H9 (cell line): ENCODE measurements at places on chromosomes 7 and 10. TPM values are rescaled to one million over a fixed set of nuclear protein-coding genes. Genes with fewer than 3 reads are reported as not detected.

The PCGF6 gene
- total RNA-seq, result 23.5 and 24.4 TPM in 2 replicates

DNA sequence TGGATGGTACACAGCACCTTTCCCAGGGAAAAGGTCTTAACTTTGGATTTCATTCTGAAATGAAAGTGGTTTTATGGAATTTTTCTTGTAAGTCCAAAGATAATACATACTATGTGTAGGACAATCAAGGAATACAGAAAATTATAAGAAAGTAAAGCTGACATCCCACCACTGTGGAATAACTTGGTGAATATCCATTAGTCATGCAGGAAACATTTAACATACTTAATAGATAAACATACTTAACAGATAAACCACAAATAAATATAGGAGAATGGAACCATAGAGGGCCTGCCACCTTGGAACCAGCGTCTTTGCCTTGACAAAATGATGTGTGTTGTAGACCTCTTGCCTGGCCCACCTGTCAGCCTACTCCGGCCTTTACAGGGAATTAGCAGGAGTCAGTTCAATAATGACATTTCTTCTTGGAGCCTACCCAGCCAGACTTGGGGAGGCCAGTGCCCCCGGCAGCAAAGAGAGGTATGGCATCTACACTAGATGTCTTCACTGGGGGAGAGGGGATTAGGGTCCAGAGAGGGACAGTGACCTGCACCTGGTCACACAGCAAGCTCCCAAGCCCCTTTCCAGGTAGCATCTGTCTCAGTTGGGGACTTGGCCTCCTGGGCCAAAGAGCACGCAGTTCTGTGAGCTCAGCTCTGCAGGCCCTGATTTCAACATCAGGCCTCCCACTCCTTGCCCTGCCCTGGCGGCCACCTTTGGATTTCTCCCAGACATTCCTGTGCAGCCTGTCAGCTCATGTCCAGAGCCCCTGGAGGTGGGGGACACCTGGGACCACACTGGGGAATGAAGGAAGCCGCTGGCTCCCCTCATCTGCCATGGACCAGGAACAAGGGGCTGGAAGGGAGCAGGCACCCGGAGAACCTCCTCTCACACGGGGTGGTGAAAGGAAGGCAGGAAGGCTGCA, 112.6 kb upstream of the PPIF start:
- no peak for DNase-seq

DNA sequence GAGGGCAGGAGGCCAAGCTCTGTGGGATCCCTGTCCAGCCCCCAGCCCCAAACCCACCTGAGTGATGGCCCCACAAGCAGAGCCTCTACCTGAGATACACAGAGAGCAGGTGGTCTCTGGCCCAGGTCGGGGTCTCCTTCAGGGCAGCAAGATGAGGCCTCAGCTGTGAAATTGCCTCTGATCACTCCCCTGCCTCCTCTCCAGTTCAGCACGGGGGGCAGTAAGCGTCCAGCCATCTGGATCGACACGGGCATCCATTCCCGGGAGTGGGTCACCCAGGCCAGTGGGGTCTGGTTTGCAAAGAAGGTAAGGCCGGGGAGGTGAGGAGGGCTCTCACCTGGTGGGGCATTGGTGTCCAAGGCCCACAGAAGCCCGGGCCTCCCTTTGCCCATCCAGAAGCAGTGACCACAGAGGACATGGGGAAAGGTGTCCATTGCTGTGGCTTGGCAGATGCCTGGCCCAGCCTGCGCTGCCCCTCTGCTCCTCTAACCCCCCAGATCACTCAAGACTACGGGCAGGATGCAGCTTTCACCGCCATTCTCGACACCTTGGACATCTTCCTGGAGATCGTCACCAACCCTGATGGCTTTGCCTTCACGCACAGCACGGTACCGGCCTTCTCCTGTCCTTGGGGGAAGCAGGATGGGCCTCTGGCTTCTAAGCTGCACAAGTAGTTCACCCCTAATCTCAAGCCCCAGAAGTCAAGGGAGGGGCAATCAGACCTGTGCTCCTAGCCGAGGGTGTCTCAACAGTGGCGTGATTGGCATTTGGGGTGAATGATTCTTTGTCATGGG, 3.1 kb downstream of the CPA1 start:
- DNase-seq, result no peak

DNA sequence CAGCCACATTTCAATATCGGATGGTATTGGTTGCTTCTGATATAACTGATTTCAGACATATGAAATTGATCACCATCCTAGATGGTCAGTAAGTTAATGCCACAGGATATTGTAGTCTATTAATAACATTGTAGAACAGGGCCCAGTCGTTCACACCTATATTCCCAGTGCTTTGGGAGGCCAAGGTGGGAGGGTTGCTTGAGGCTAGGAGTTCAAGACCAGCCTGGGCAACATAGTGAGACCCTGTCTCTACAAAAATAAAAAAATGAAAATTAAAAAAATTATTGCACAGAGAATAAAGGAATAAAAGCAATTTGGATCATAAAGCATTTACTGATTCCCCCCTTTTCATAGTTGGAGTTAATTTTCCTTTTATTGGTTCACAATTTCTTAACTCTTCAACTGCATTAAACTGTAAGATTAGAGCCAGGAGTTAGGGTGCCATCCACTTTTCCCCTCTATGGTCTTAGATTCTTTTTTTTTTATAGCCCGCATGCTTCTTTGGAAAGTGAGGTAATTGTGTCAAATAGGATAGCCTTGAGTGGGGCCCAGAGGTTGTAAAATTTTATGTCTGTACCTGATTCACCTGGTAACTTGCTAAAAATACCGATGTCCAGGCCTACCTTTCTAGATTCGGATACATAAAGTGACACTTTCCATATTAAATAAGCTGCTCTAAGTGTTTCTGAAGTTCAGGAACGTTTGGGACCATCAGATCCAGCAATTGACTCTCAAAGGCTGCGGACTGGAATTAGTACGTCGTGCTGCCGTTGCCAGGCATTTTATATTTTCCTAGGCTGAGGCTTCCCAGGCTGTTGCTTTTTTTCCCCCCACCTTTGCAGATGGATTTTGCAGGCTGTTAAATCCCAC, 24.7 kb downstream of the ADK start:
- no peak for DNase-seq

The MBLAC1 gene
- total RNA-seq, result 1.6 and 1.9 TPM in 2 replicates

The SPDYE3 gene
- not detected in 2 replicates for total RNA-seq

DNA sequence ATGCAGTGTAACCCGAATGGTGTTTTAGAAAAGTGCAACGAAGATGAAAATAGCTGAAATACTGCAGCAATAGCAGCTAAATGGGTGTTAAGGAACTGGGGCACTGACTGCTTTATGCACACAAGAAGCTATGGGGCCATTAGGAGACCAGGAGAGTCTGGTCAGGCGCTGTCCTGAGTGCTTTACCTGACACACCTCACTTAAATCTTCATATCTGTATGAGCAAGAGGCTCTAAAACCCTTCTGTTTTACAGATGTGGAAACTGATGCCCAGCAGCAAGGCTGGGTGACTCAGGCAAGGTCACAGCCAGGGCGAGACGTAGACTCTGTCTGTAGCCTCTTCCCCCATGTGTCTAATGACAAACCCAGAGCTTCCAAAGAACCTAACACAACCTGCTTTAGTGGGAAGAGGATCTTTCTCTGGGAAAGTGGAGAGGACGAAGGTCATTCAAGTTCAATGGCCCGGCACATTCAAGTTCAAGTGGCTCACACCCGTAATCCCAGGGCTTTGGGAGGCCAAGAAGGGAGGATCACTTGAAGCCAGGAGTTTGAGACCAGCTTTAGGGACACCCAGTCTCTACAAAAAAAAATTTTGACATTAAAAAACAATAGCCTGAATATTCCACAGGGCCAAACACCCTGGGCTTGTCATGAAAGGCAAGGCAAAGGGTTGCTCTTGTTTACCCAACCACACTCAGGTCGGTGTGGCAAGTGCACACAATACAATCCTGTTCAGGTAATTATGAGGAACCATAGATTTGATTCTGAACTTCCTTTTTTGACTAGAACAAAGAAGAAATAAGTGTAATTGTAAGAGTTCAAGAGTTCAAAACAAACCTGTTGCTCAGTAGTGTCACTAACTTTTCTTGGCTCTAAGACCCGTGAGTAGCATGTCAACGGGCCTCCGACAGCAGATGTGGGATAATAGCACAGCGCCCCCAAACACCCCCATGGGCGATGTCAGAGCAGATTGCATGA, 53.7 kb upstream of the KLF6 start:
- no peak for DNase-seq
